ENCODE measurements at places on chromosomes 1 and 21.

- DNase-seq = peak; percentile 84
These were observed 14.3 kb upstream of the MUL1 start for GRCh38 chr1:20521960-20522861.

DNA sequence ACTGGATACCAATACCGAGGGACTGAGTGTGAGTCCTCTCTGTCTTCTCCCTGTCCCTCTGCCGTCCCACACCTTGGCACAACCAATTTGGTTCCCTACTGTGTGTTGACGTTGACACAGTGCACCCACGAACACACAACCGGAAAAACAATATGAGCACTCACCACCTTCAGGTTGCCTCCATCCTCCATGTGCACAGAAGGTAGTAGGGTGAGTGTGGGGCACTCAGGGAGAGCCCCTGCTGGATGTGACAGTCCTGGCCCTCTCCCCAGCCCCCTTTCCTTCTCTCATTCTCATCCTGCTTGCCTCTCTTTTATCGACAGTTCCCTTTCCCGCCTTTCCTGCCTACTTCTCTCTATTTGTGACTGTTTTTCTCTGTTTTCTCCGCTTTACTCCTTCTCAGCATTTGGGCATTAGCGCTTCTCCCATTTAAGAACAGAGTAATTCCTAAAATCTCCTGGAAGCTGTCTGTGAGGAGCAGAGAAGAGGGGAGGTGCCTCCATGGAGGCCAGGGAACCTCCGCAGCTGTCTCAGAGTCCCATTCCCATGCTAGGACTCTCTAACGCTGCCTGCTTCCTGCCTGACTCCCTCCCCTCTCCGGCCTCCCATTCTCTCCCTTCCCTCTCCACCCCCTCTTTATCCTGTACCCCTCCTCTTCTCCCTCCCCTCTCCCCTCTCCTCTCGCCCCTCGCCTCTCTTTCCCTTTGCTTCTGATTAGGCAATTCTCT, 16.4 kb downstream of the CADM3 start:
- no peak for DNase-seq

- DNase-seq = no peak
These were observed 59.0 kb upstream of the RAVER2 start for GRCh38 chr1:64685765-64686341.

DNA sequence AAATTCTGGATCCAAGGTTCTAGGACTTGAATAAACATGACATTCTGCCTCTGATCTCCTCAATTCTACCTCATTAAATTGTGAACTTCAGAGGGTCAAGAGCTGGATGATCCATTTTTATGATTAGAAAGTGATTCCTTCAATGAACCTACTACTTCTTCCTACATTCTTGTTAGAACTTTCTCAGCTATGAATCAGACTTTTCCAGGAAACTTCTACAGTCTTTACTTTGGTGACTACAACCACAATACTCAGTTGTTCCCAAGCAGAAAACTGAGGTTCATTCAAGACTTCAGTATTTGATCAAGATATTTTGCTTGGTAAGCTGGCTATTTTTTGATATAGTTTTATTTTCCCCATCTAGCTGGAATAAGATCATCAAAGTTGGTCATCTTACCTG, 51.4 kb downstream of the CDC7 start:
- no peak for DNase-seq

GRCh38 chr1:207251066-207251465, 70.4 kb upstream of the CD55 start:
- DNase-seq = no peak

GRCh38 chr1:101284021-101284420, 47.2 kb downstream of the S1PR1 start:
- DNase-seq = no peak

All from right hindlimb (tissue), 1 donor.